ENCODE measurements at places on chromosomes 5 and 9. TPM values are rescaled to one million over a fixed set of nuclear protein-coding genes. Genes with fewer than 3 reads are reported as not detected.

SPEF2 gene
- total RNA-seq: 14.4 TPM

- DNase-seq: no peak
These were observed 132.1 kb downstream of the AP3B1 start for GRCh38 chr5:78162253-78162862.

DNA sequence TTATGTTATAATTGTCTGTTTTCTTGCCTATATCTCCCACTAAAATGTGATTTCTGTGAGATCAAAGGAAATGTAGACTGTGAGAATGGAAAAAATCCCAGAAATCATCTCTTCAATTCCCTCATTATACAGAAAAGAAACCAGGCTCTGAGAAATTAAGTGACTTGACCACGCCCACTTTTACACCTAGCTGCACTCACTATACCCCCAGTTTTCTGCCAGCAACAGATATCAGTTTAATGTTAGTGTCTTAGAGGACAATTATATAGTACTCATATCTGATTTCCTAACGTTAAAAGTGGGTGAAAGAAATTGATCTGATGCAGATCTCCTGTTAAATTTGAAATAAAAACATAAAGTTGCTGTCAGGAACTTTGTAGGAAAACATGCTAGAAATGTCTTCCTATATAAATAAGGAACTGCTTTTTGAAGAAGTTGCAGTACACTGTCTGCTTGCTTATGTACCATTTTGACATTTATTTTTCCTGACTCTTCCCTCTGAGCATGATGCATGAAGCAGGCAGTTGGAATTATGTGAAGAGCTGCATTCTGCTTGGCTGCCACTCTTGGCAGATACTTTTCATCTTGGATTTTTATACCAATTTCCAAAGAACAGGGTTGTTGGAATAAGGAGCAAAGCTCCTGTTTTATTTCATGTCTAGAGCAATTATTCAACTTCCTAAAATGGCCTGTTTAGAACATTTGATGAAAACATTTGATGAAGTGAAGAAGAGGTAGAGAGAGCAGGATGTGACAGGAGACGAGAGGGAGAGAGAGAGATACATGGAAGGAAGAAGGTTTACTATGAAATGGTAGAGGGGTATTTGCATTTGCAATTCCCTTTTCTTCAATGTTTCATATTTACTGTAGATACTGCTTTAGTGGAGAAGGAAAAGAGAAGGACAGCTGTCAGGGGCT is 57.3 kb upstream of the RICTOR start:
- DNase-seq: no peak

DNA sequence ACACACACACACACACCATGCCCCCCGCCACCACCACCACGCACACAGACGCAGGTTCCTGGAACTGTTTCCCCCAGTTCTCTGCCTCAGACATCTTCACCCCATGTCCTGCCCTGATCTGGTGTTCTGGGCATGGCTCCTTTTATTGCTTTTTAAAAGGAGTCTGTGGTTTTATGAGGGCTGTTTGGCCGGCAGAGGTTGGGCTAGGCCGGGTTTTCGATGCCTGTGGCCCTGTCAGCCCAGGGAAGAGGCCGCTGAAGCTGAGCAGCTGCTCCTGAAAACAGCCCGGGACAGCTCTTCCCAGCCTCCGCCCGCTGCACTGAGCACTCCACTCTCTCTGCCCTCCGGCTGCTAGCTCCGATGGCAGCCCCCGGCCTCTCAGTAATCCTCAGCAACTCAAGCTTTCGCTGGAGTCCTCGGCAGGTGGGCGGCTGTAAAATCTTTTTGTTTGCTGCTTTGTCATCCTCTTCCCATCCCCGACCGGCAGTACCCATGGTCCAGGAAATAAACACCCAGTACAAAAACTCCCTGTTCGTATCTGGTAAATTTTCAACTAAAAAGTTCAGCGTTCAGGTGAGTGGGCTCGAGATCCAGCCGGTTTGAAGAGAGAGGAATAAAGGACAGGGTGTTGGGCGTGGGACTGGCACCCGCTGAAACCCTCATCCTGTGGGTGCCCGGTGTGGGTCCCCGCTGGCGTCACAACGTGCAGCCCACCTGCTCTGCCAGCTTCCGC is 103.0 kb upstream of the ERCC6L2 start:
- DNase-seq: peak; percentile 75

DNA sequence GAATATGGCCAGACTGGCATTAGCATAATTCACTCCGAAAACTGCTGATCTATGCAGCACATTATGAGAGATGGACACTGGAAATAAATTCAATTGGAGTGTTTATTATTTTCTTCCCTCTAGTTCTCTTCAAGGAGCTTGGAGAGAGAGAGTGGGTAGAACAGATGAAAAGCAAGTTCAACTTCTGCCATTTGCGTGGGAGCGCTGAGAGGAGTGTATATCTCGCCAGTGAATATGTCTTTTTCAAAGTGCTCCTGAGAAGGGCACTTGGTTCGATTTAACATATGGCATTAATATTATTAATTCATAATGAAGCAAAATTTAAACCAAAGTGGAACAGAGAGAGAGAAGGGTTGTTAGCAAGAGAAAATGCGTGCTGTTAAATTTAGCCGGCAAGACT is 214.4 kb downstream of the DAB2IP start:
- DNase-seq: peak; percentile 28

- no peak for DNase-seq
These were observed 38.5 kb downstream of the APBA1 start for GRCh38 chr9:69633716-69634115.

DNA sequence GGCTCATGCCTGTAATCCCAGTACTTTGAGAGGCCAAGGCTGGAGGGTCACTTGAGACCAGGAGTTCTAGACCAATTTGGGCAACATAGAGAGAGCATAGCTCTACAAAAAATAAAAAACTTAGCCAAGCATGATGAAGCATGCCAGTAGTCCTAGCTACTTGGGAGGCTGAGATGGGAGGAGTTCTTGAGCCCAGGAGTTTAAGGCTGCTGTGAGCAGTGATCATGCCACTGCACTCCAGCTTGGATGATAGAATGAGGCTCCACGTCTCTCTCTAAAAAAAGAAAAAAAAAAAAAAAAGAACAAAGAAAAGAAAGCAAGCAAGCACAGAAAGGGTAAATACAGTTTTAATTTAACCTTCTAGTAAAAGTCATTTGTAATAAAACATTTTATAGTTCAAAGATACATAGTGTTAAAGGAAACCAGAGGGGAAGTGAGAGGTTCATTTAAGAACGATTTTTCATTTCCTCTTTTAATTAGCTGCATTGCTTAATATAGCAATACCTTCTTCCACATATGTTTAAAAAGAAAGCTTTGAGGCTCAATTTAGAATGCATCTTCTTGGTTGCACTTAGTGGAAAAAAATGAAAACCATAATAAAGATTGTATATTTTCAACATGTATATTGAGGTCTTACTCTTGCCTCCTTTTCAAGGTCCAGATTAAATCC is 14.9 kb downstream of the GAPT start:
- no peak for DNase-seq

GRCh38 chr5:163306421-163306820 is 131.0 kb upstream of the CCNG1 start:
- no peak for DNase-seq

Data from sciatic nerve (tissue), 2 donors.